ENCODE measurements at places on chromosomes 11 and 22.

DNA sequence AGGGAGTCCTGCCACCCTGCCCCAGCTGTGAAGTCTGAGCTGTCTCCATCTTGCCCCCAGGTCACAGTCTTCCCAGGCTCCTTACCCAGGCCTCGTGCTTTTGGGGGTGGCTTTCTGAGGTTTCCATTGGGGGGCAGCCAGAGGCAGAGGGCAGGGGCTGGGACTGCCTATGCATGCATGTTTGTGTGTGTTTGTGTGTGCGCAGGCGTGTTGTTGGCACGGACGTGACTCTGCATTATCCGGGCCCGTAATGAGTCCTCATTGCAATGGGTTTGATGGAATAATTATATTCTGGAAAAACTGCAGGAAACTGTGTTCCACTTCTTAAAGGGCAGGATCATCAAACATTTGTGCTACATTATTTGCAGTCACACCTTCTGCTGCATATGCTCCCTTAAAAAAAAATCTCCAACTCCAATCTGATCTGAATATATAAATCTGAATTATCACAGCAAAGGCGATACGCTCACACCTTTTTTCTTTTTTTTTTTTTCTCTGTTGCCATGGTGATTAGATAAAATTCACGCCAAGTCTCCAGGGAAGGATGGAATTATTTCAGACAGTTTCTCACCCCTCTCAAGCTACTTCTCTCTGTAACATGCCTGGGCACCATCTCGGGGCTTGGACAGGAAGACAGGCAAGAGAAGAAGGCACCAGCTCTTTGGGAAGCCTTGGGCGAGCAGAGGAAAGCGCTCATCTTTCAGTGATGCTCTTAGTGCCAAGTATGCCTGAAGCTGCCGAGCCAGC lies 45.9 kb downstream of the DSCAML1 start:
- DNase-seq: no peak

DNA sequence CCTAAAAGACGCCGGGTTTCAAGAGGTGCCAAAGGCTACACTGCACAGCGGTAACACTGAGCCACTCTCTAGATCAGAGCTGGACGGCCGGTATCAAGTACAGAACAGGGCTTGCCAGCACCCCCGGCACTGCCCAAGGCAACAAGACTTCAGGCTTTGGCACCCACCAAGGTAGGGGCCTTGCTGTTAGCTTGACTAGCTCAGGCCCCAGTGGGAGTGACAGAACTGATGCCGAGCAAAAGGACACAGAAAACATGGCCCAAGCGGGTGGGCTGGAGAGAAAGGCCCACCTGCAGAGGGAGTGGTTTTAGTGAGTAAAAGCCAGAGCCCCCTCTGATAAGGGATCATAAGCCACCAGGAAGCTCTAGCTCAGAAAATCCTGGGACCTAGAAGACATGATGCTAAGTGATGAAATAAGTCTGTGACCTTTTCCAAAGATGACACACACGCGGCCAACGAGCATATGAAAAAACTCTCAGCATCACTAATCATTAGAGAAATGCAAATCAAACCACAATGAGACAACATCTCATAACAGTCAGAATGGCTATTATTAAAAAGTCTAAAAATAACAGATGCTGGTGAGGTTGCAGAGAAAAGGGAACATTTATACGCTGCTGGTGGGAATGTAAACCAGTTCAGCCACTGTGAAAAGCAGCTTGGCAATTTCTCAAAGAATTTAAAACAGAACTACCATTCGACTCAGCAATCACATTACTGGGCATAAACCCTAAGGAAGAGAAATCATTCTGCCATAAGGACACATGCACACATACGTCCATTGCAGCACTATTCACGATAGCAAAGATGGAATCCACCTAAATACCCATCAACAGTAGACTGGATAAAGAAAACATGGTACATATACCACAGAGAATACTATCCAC lies 12.9 kb downstream of the EHD1 start:
- DNase-seq: no peak

DNA sequence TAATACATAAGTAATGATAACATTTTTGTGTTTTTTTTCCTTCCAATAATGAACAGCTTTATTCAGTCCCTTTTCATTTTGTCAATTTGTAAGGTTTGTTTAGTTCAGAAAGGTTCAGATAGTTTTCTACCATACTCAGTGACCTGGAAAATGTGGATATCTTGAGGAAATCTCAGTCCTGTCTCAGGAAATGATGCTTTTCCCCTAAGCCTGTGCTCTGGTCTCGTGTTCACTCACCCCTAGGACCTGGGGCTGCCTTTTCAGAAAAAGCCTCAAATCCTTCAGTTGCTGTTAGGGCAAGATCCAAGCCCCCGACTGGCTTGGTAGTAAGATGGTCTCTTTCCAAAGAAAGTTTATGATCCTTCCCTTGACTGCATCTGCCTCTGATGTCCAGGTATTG lies 21.8 kb downstream of the MS4A6A start:
- no peak for DNase-seq

- no peak for DNase-seq
Measured at GRCh38 chr22:36964106-36964505, 50.7 kb downstream of the CSF2RB start.

DNA sequence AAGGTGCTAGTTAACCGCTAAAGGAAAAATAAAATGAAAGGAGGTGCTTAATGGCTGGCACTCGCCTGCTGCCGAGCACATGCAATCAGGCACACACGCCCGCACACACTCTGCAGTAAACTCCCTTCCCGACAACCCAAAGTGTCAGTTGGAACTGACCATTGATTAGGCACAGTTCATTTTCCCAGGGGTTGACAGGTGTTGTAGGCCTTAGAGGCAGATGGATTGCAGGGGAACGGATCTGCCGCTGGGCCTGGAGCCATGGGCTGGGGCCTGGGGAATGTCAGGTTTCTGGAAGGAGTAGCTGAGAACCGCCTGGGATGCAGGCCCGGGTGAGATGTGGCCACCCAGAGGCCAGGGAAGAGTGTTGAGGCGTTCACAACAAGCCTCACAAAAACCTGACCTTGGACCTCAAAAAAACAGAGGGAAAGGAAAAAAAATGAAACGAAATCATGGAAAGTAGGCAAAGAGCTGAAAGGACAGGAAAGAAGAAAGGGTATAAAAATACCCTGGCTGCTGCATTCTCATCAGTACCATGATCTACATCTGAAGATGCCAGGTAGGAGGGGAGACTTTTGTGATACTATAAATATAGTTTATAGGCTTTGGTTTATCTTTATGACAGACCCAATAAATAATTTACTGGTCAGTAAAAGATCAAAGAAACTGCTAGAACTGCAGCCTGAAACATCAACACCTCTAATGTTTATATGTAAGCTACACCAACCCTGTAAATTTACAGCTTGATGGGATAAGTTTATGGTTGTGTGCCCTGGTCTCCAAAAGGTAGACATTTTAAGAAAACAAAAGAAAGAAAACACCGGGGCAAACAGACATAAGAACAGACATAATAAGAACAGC lies 313.4 kb downstream of the BUD13 start:
- DNase-seq: no peak

- DNase-seq: no peak
Measured at GRCh38 chr22:17633998-17634323, 4.6 kb upstream of the BCL2L13 start.

GRCh38 chr11:115700981-115701875 lies 197.0 kb upstream of the CADM1 start:
- DNase-seq: no peak

DNA sequence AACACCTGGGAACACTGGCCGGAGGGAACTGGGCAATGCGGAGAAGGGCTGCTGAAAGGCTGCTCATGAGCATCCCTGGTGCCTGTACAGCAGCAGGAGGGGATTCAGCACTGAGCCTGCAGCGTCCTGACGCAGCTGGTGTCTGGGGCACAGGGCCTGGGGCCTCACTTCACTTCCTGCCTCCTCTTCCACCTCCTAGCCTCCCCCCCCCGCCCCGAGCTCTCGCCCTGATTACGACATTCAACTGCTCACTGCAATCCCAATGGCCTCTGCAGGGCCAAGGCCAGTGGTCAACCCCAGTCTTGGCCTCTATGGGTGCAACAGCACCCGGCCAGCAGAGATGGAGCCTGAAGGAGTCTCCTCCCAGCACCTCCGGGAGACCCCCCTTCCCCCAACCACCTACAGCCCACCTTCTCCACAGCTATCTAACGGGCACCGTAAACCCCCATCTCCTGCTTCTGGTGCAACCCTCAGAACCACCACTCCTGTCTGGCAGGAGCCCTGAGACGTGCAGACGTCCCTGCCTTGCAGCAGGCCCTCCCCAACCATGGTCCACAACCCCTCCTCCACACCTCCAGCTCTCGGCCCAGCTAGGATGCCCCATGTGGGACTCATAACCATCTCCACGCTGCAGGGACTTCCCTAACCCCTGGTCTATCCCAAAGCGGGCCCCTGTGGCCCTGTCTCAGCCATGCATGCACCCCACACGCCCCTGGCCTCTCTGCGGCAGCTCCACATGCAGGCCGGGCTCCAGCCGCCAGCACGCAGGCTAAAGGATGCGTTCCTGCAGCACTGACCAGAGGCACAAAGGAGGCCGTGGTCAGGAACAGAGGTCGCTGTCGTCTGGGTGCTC lies 38.2 kb downstream of the BRD1 start:
- no peak for DNase-seq

Measured in cortex of kidney (tissue), 1 donor.